ENCODE measurements at places on chromosomes 7 and 10. TPM values are rescaled to one million over a fixed set of nuclear protein-coding genes. Genes with fewer than 3 reads are reported as not detected.

DNA sequence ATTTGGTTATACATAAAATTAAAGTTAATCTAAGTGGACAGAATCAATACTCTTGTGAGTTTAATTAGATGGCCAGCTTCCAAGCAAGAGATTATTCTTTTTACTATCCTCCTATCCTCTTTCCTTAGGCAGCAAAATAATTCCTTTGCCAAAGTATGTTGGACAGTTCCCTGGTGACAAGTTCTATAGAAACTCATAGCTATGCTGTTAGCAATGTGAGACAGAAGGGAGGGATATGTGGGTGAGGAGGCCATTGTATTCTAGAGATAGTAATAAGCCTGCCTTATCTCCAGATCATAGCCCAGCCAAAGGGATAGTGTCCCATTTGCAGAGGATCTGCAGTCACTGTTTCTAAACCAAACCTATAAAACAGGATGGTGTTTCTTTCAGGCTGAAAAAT, 181.6 kb upstream of the HDAC9 start:
- no peak overlapping the region for H3K4me3 ChIP-seq
- no peaks in the 10 kb centered on the region for H3K27me3 ChIP-seq
- no peaks in the 10 kb centered on the region for H3K4me1 ChIP-seq
- H3K27ac ChIP-seq = no peak overlapping the region
- DNase-seq = no peak

- no peak overlapping the region for H3K4me3 ChIP-seq
- no peak overlapping the region for H3K27ac ChIP-seq
- peaks cover 12% of the 10 kb centered on the region for H3K4me1 ChIP-seq
- no peak for DNase-seq
- H3K36me3 ChIP-seq = no peaks in the 10 kb centered on the region
Observed at GRCh38 chr10:89213191-89213808, 6.2 kb upstream of the CH25H start.

DNA sequence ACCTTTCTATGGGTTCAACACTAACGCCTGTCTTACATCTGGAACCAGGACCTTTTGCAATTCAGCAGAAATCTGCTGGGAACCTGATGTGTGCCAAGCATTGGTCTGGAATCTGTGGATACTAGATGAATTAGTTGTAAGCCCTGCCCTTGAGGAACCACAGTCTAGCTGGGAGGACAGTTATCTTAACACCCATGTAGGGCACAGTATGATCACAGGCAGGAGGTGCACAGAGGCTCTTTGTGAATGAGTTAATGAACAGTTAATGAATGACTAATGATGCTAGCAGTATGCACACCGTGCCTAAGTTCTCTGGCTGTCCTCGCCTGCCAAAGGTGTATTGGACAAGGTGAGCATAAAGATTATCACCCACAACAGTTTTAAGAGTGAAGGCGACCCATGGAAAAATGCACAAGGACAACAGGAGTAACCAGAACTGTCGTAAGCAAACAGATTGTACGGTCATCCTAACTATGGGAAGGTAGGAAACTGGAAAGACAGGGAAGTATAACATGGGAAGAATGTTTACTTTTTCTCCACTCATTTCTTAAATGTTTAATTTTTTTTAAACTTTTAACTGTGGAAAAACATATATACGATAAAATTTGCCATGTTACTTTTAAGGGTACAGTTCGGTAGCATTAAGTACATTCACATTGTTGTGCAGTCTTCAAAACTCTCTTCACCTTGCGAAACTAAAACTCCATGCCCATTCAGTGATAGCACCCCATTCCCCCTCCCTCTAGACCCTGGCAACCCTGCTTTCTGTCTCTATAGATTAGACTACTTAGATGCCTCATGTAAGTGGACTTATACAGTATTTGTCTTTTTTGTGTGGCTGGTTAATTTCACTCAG, 139.9 kb downstream of the CXCL12 start:
- no peaks in the 10 kb centered on the region for H3K36me3 ChIP-seq
- no peak overlapping the region for H3K4me3 ChIP-seq
- no peak overlapping the region for H3K27ac ChIP-seq
- no peaks in the 10 kb centered on the region for H3K4me1 ChIP-seq
- peaks cover 2% of the 10 kb centered on the region for H3K27me3 ChIP-seq
- no peak for DNase-seq

DNA sequence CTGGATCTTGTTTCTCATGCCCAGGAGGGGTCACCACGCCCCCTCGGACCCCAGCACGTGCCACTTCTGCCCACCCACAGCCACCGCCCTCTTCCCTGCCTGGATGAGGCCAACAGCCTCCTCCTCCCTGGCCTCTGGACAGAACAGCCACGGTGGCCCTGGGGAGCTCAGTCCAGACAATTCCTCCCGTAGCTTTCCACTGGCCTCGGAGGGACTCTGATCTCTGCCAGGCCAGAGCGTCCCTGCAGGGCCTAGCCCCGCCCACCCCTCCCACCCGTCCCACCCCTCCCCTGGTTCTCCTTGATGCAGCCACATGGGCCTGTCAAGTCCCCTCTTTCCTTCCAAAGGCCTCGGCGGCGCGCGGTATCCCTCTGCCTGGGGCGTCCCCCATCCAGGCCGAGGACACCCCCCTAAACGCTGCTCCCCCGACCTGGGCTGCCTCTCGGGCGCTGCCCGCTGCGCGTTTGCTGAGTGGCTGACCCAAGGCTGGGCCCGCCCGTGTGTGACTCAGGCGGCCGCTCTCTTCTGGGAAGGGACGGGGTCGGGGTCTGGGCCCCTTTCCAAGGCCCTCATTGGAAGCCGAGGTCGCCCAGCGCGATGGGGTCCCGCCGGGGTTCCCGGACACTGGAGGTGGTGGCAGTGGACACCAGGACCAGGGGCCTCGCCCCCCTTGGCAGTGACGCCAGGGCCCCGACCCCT, 557 bp downstream of the TMEM120A start:
- DNase-seq = peak; percentile 35
- peak overlapping the region; percentile 66 for H3K4me3 ChIP-seq
- H3K36me3 ChIP-seq = peaks cover 16% of the 10 kb centered on the region
- H3K27ac ChIP-seq = no peak overlapping the region
- H3K27me3 ChIP-seq = no peaks in the 10 kb centered on the region
- peaks cover 29% of the 10 kb centered on the region for H3K4me1 ChIP-seq

- H3K27ac ChIP-seq = no peak overlapping the region
- H3K27me3 ChIP-seq = no peaks in the 10 kb centered on the region
Observed at GRCh38 chr7:77382532-77382931, 33.6 kb downstream of the GSAP start.

GRCh38 chr10:101564490-101564991, 23.5 kb downstream of the POLL start:
- no peak overlapping the region for H3K27ac ChIP-seq
- no peak for DNase-seq
- H3K4me1 ChIP-seq = peaks cover 14% of the 10 kb centered on the region
- H3K4me3 ChIP-seq = no peak overlapping the region

DNA sequence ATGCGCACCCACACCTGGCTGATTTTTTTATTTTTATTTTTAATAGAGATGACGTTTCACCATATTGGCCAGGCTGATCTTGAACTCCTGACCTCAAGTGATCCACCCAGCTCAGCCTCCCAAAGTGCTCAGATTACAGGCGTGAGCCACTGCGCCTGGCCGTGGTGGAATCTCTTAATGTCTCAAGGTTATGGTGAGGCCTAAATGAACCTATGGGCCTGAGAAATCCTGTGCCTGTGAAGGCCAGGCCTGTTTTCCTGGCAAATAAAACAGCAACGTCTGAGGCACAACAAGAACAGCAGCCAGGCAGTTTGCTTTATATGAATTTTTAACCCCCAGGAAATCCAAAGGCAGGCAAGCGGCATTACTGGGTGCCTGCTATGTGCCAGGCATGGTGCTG, 297.5 kb upstream of the ZMIZ1 start:
- no peak overlapping the region for H3K4me3 ChIP-seq
- no peaks in the 10 kb centered on the region for H3K36me3 ChIP-seq
- no peaks in the 10 kb centered on the region for H3K4me1 ChIP-seq
- no peaks in the 10 kb centered on the region for H3K27me3 ChIP-seq

DNA sequence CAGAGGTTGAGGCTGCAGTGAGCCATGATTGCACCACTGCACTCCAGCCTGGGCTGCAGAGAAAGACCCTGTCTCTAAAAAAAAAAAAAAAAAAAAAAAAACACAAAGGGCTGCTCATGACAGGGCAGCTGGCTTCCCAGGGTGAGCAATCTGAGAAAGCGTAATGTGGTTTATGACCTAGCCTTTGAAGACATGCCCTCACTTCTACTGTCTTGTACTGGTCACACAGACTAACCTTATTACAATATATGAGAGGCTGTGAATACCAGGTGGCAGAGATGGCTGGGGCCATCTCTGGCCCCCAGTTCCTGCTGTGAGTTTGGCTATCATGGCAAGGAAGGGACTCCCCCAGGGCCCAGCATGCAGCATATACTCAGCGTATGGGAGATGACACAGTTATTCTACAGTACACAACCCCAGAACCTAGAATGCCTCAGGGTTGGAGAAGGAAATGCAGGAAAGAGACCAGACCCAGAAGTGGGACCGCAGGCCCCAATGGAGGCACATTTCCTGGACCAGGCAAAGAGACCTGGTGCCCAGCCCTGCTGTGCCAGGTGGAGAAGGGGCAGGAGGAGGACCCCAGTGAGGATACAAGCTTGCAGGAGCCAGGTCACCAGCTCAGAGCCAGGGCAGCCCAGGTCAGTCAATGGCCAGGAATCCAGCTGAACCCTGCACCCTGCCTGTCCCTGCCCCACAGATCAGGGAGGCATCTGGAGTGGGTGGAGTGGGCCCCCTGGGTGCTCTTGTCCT, 26.3 kb downstream of the NPTX2 start:
- no peak overlapping the region for H3K4me3 ChIP-seq
- H3K36me3 ChIP-seq = no peaks in the 10 kb centered on the region
- no peak for DNase-seq
- peaks cover 3% of the 10 kb centered on the region for H3K27me3 ChIP-seq
- no peaks in the 10 kb centered on the region for H3K4me1 ChIP-seq

- no peak overlapping the region for H3K27ac ChIP-seq
- no peaks in the 10 kb centered on the region for H3K4me1 ChIP-seq
- peak; percentile 66 for DNase-seq
- peaks cover 1% of the 10 kb centered on the region for H3K27me3 ChIP-seq
- no peaks in the 10 kb centered on the region for H3K36me3 ChIP-seq
- no peak overlapping the region for H3K4me3 ChIP-seq
Observed at GRCh38 chr7:51430480-51431086, 114.0 kb upstream of the COBL start.

DNA sequence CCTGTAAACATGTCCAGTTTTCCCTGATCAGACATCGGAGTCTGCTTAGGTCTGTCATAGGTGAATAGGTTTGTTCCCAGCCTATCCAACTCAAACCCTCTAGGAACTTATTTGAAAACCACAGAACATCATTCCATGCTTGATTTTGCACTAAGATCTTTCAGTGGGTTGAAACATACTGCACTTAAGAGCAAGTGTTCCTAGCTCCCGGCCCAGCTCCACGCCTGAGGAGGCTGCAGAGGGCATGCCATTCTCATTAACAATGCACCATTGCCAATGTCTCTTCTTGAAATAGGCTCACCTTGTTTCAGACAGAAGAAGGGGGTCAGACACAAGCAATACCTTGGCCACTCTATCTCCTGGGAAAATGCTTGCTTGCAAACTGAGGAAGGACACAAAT, 78.0 kb upstream of the EGR2 start:
- DNase-seq = no peak
- H3K4me3 ChIP-seq = no peak overlapping the region
- no peaks in the 10 kb centered on the region for H3K36me3 ChIP-seq
- peaks cover 22% of the 10 kb centered on the region for H3K27me3 ChIP-seq
- no peak overlapping the region for H3K27ac ChIP-seq

AKR1B15 gene
- total RNA-seq = not detected

PDE6C gene
- not detected for total RNA-seq

NPTX2 gene
- total RNA-seq = not detected

RNF148 gene
- total RNA-seq = not detected

FAM20C gene
- 0.59 TPM for total RNA-seq

MMS19 gene
- total RNA-seq = 91.3 TPM

PAPOLB gene
- not detected for total RNA-seq

VWDE gene
- 2.2 TPM for total RNA-seq
